ENCODE measurements at places on chromosomes 2 and 18. TPM values are rescaled to one million over a fixed set of nuclear protein-coding genes. Genes with fewer than 3 reads are reported as not detected.

GAREM1 gene
- polyA plus RNA-seq, result 17.3 TPM

IRS1 gene
- 4.1 TPM for polyA plus RNA-seq

NXPH2 gene
- 5.4 TPM for polyA plus RNA-seq

TP53I3 gene
- polyA plus RNA-seq, result 70.2 TPM

CDH19 gene
- polyA plus RNA-seq, result not detected

UGT1A7 gene
- polyA plus RNA-seq, result not detected

MEP1B gene
- polyA plus RNA-seq, result 0.34 TPM

RDH14 gene
- 65.6 TPM for polyA plus RNA-seq

GRHL1 gene
- polyA plus RNA-seq, result not detected

ACMSD gene
- 0.46 TPM for polyA plus RNA-seq

LRRTM4 gene
- 8.5 TPM for polyA plus RNA-seq

LBX2 gene
- not detected for polyA plus RNA-seq

CYP26B1 gene
- 1.2 TPM for polyA plus RNA-seq

PTPRN gene
- polyA plus RNA-seq, result 1.4 TPM

DCDC2C gene
- polyA plus RNA-seq, result not detected

NPPC gene
- 0.39 TPM for polyA plus RNA-seq

NT5C1B gene
- 1.9 TPM for polyA plus RNA-seq

NT5DC4 gene
- polyA plus RNA-seq, result not detected

BABAM2 gene
- polyA plus RNA-seq, result 57.8 TPM

SLC14A1 gene
- not detected for polyA plus RNA-seq

SPDYA gene
- 2.1 TPM for polyA plus RNA-seq

MYO5B gene
- polyA plus RNA-seq, result 3.0 TPM

GPBAR1 gene
- 2.9 TPM for polyA plus RNA-seq

KCNK3 gene
- 3.5 TPM for polyA plus RNA-seq

FBXO48 gene
- 1.3 TPM for polyA plus RNA-seq

ACOXL gene
- polyA plus RNA-seq, result 4.0 TPM

XDH gene
- polyA plus RNA-seq, result 0.17 TPM

CASP10 gene
- polyA plus RNA-seq, result not detected

IL36A gene
- not detected for polyA plus RNA-seq

STRADB gene
- 81.8 TPM for polyA plus RNA-seq

CNGA3 gene
- not detected for polyA plus RNA-seq

IL36RN gene
- polyA plus RNA-seq, result not detected

RND3 gene
- polyA plus RNA-seq, result 4.2 TPM

RGPD3 gene
- 0.05 TPM for polyA plus RNA-seq

UGT1A10 gene
- not detected for polyA plus RNA-seq

EVA1A gene
- 0.59 TPM for polyA plus RNA-seq

PLCL1 gene
- polyA plus RNA-seq, result 7.8 TPM

UNC80 gene
- 0.07 TPM for polyA plus RNA-seq

Data from cardiac muscle cell (in vitro differentiated cells and primary cell).